Erythroblast (primary cell): ENCODE measurements at places on chromosomes 1 and 21.

DNA sequence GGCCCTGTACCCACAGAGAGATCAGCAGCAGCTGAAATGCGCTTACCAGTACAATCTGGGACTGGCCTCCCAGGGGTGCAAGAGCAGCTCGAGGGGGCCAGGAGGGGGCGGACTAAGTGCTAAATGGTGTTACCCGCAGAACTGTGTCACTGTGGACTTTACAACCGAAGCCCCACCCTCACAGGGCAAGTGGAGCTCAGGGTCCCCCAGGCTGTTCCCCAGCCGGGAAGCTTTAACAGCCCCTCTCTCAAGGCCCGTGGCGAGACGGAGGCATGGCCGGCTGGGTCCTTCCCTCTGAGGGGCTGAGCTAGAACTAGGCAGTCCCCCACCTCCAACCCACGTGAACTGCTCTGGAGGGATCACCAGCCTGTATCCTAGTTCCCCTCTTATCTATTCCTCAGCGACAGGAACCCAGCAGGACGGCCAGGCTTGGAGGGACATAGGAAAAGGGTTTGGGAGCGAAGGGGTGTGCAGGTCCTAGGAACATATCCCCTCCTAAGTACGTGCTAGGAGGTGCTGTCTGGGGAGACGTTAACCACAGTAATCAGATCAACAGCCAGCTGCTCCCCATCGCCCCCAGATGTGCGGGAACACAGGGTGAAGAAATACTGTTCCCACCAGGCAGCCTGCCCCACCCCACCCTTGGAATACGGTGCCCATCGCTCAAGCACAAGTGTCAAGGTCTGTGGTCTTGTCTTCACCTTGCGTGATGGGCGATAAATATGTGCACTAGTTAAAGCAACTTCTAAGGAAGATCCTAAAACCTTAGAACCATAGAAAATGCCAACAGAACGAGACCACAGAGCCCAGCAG lies 24.4 kb downstream of the ZBTB17 start:
- peak; percentile 62 for DNase-seq

GRCh38 chr1:83805921-83806320 lies 193.0 kb downstream of the TTLL7 start:
- no peak for DNase-seq

DNA sequence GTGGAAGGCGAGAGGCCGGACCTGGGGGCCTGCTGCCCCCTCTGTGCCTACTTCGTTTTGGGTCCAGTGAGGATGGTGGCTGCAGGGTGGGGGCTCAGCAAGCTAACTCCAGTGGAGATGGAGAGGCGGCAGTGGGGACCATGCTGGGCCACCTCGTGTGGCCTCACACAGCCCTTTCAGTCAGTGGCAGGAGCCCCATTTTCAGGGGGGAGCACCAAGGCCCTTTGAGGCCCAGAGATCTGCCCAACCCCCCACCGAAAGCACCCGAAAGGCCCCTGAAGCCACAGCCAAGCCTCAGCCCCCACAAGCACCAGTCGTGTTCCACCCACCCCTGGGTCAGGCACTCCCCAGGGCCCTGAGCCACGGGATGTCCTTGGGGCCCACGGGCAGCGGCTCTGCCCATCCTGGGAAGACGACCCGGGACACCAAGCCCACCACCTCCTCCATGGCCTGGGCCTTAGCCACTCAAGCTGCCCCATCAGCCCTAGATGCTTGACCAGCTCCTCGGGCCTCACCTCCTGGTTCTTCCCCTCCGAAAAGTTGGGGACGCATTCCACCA lies 345 bp downstream of the FTCD start:
- no peak for DNase-seq

DNA sequence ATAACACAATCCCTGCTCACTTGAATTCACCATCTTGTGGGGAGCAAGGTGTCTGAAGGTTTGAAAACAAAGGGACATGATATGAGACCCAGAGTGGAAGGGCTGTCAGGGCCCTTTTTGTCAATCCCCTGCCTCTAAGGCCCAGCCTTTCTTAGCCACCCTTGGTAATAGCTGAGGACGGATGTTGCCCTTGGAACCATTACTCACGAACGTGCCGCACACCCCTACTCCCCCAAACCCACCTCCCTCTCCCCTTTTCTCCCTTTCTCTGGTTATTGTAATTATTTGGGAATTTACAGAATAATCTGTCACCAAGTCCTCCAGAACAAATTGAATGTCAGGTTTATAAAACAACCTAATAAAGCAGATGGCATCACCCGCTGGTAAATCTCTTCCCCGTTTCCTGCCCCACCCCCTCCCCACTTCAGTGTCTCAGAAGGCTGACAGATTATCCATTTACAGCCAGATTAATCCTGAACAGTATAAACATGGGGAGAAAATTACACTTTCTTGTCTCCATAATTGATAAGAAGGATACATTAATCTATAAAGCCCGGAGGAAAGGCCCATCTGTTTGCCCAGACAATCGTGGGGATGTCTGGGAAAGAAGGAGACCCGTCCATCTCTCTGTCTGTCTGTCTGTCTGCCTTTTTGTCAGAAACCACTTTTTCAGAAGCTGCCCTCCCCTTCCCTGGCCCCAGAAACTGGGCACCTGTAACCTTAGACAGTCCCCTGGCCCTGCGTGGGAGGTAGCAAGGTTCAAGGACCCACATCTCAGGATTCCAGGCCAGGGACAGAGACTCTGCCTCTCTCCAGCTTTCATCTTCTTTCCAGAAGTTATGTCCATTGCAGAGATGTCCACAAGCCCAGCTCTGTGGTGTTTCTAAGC lies 60.6 kb upstream of the CD34 start:
- no peak for DNase-seq

GRCh38 chr1:163298365-163298764 lies 23.4 kb upstream of the NUF2 start:
- no peak for DNase-seq

DNA sequence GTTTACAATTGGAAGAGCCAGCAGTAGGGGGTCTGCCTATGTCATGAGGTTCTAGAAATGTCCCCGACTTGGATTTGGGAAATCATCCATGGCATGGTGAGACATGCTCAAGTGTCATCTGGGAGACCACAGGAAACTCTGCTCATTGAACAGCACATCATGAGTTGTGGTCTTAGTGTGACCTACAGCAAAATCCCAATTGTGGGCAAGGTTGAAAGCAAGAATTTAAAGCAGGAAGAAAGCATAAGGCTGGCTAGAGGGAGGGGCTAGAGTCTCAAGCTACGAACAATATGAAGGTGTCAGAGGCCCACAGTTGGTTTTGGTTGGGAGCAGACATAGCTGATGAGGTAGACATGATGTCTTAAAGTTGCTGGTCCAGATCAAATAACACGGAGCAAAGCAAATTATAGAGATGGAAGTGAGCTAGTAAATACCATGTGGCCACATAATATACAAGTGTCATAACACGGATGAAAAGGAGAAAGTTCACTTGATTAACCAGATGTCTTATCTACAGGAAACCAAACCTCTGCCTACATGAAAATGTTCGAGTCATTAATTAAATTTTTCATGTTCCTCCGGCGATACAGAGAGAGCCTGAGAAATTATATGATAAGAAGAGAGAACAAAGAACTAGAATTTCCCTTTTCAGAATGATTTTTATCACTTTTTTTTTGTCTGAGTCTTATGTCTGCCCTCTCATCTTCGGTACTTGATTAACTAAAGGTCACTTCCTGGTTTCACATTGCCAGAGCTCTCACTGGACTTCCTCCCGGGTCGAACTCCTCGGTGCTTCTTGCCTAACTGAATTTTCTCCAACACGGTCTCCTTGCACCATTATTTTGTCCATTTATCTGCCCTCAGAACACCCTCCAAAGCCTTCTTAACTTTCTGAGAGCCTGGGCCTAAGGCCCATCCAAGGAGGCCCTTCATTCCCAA lies 67.5 kb upstream of the DUSP10 start:
- DNase-seq, result no peak

DNA sequence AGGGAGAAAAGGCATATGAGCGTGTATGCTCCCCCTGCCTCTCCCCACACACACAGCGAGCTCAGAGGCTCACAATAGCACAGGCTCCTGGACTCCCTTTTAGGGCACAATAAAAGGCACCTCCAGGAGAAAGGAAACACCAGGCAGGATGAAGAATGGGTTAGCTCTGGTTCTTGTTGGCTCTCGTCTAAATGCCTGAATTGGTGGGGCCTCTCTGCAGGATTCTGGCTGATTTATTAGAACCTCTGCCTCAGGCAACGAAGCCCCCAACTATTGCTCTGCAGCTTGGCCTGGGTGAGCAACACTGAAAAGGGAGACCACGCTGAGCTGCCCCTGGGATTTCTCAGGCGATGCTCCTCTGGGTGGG lies 590.9 kb upstream of the PLXNA2 start:
- DNase-seq, result no peak

- DNase-seq, result no peak
These were observed 23.8 kb upstream of the COL18A1 start for GRCh38 chr21:45381036-45381787.

- no peak for DNase-seq
These were observed 4.7 kb downstream of the CAP1 start for GRCh38 chr1:40045182-40045581.

- DNase-seq, result no peak
These were observed 401.3 kb downstream of the CAMTA1 start for GRCh38 chr1:7186382-7187111.

DNA sequence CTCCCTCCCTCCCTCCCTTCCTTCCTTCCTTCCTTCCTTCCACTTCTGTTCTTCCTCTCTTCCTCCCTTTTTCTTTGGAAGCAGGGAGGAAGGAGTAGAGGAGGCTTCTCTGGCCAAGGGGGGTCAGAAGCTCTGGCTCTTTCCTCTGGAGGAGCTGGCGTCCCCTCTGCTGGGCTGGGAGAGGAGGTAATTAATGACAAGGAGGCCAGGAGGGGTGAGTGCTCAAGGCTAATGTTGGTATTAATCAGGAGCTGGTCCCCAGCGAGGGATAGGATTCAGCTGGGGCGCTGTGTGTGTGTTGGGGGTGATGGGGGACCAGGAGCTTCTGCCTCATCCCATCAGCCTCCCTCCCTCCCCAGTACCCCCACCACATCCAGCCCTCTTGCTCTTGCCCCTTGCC lies 6.2 kb upstream of the PEAR1 start:
- DNase-seq, result no peak

DNA sequence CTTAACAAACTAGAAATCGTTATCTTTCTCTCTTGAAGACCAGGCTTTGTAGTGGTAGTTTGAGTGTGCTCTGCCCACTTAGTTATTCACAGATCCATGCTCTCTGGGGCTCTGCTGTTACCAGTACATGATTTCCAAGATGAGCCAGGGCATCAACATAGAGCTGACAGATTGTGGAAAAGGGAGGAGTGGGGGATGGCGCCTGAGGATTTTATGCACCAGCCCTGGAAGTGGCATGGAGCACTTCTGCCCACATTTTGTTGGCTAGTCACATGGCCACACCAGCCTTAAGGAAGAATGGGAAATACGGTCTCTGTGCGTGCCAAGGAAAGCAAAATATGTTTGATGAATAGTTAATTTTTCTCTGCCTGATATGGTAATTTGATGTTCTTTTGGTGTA lies 18.2 kb downstream of the TSNAX start:
- no peak for DNase-seq

DNA sequence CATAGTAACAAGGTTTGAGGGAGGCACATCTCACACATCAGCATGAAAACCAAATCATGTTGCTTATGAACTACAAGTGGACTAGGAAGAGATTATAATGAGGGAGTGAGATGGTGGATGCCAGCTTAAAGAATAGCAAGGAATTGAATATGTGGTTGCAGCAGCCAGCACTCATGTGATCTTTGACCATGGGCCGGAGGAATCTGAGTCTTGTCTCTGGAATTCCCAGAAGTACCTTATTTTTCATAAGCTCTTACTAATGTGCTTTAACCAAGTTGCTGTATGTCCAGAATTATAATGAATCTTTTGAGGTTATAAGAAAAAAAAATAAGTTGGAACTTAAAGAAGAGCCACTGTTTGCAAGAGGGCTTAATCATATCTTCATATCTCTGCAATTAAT lies 97.0 kb downstream of the DISP1 start:
- DNase-seq, result no peak

DNA sequence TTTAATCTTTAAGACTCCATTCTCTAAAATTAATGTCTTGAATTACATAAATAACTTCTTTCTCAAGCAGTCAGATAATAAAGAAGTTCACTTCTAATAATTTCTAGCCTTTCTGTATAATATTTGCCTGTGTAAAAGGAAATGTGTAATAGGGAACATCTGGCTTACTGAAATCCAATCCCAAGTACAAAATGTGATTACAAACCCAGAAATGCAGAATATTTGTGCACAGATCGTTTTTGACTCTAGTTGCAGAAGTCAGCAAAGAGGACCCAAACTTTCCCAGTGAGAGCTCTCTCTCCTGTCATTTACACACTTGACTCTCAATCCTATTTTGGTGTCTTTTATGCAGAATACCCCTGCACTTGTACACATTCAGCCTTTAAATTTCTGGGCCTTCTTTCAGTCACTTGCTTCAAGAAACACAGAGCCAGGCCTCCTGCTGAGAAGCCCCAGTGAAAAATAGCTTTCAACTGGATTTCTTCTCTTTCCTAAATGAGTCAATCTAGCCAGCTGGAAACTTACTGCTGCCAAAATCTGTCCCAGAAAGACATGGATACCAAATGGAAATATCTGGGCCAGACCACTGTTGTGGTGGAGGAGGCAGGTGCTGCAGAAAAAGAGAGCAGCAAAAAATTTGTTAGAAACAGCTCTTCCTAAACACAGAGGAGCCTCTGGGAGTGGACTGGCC lies 68.5 kb upstream of the ADAM30 start:
- DNase-seq, result no peak

GRCh38 chr1:226722240-226722900 lies 16.7 kb downstream of the ITPKB start:
- no peak for DNase-seq

DNA sequence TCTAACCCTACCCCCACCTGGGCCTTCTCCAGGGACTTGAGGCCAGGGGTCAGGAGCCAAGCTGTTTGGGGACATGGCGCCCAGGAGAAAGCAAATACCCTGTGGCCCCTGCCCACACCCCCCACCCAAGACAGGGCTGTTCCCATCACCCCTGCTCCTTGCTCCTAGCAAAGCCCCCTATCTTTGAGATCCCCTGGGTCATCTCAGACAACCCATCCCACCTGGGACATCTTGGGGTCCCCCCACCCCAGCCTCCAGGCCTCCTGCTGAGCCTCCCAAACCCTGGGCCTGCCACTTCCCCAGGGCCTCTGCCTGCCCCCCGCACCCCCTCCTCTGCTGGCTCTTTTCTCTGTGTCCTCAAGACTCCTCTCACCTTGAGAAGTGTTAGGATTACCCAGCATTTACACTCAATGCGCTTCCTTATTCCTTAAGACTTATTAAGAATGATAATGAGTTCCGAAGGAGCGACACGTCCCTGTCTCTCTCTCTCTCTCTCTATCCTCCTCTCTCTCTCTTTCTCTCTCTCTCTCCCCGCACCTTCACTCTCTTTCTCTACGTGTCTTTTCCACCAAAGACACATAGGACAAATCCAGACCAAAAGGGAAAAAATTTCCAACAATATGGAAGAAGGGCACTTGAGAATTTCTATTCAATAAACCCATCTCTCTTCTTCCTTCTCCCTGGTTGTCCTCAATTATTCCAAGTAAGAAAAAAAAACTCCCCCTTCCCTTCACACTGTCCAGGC lies 7.2 kb downstream of the CASZ1 start:
- DNase-seq, result no peak

GRCh38 chr1:174700775-174701174 lies 253.0 kb downstream of the GPR52 start:
- DNase-seq, result no peak

- peak; percentile 55 for DNase-seq
These were observed 1.4 kb downstream of the TOMM20 start for GRCh38 chr1:235127203-235127602.
